ENCODE measurements at places on chromosomes 7 and 10.

- DNase-seq, result no peak
These were observed 1.9 kb upstream of the EN2 start for GRCh38 chr7:155455776-155456737.

GRCh38 chr7:110442381-110442837 is 648.5 kb upstream of the LRRN3 start:
- no peak for DNase-seq

- peak; percentile 49 for DNase-seq
These were observed 24.8 kb downstream of the FAM53B start for GRCh38 chr10:124719213-124719851.

- no peak for DNase-seq
These were observed 13.7 kb downstream of the SRGN start for GRCh38 chr10:69101451-69102095.

DNA sequence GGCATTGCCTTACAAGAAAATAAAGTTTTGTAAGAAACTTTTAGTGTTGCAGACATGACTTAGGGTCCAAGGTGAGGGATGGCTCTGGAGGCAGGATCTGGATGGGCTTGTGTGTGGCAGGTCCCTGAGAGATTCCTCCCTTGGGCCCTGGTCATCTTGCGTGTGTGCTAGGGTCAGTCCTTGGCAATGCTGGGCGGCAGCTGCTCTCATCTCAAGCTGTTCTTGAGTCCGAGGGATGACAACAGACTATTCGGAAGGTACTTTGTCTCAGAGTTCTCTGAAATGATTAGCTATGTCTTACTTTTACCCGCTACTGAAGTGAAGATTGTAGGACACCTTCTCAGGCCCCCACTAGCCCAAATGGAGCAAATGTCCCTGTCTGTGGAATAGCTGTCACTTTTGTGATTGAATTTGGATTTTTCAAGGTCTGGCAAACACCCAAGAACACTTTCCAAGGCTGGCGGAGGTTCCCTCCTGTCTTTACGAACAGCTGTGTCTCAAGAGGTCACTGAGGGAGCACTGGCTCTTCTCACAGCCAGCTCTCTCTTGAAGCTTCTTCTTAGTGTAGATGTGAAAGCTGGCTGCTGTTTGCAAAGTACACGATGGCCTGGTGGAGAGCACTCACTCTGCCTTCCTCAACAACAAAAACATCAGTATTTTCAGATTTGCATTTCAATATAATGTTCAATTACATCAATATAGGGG is 253.6 kb downstream of the STK31 start:
- no peak for DNase-seq

- no peak for DNase-seq
These were observed 407.7 kb downstream of the SH2D4B start for GRCh38 chr10:80945264-80945880.
